Brain (organoid and tissue), 16 donors: ENCODE measurements at places on chromosomes 4 and X. TPM values are rescaled to one million over a fixed set of nuclear protein-coding genes. Genes with fewer than 3 reads are reported as not detected.

TRIM61 gene
- polyA plus RNA-seq = not detected

PCSK1N gene
- 267 TPM for polyA plus RNA-seq

CYBB gene
- 2.3 TPM for polyA plus RNA-seq

MBNL3 gene
- polyA plus RNA-seq = 17.2 TPM

CCDC110 gene
- polyA plus RNA-seq = 0.27 TPM

SOWAHD gene
- 0.20 TPM for polyA plus RNA-seq

ITIH6 gene
- polyA plus RNA-seq = not detected

WAS gene
- 2.9 TPM for polyA plus RNA-seq

- peak; percentile 20 for DNase-seq
These were observed 444.7 kb downstream of the IQCM start for GRCh38 chr4:149370785-149371420.

DNA sequence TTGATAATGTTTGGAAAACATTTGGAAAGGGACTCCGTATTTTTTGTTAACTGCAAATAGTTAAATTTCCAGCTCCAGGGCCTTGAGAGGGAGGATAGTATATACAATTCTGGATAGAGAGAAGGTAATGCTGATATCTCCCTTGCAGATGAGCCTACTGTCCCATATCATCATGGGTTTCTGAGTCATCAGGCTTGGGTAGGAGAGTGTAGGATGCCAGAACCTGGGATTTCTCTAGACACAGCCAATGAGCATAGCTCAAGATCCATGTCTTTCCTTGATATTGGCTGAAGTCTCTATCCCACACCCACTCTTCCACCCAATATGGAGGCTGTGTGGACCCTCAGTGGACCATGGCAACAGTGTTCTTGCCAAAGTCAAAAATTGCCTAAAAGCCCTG, 7.8 kb downstream of the FRMPD3 start:
- DNase-seq = no peak

DNA sequence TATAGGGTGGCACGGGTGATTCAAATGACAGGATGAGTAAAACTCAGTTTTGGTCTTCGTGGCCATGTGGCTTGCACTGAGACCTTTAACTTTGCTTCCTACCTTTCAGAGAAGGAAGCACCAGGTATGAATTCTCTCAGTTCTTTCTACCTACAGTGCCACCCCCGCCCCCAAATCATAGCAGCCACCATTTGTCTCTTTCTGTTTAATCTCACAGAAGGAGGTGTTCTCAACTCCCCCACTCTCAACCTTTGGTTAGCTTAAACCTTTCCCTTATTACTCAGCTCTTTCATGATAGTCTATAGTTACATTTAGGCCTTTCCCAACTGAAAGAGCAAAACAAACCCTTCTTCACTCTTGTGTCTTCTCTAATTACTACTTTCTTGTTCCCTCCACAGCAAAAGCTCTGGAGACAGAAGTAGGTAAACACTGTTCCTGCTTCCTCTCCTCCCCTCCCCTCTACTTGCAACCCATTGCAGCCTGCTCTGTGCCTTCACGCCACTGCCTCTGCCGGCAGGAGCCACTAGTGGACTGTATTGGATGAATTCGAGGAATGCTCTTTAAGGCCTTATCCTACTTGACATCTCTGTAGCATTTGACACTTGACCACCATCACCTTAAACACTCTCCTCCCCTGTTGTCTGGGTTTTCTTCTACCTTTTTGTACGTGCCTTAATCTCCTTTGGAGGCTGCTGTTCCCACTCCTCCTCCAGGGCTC, 123.7 kb downstream of the AFF1 start:
- DNase-seq = no peak

DNA sequence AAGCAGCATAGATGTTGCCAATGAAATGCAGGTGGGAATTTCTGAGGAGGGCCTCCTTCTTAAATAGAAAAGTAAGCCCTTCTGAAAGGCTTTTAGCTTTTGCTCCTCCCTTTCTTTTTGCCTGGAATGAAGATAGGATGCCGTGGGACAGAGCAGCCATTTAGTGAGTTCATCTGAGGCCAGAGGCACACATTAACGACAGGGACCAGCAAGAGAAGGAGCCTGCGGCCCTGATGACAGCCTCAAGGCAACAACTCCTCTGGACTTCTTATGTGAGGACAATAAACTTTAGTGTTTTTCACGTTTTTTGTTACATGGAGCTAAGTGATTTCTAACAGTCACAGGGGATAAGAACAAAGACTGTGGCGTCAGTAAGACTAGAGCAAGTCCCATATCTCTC, 1.1 kb upstream of the BDH2 start:
- no peak for DNase-seq

DNA sequence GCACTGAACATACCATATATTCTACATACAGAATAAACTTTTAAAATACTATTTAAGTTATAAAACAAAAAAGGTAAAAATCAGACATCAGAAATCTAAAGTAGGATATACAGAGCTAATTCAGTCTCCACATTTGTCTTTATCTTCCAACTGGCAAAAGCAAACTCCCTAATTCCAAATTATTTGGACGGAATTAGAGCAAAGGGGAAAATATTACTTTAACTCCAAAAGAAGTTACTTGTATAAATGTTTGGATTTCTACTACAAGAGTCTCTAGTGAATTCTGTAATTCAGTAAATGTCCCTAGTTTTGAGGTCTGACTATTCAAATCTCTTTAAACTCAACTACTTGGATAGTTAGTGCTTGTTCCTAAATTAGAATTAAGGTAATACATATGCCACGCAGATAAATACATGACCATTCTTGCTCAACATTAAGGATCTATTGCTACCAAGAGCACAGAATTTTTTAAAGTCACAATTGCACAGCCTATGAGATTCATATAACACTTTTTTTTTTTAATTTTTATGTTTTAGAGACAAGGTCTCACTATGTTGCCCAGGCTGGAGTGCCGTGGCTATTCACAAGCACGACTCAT, 7.3 kb downstream of the ZNF280C start:
- DNase-seq = no peak

DNA sequence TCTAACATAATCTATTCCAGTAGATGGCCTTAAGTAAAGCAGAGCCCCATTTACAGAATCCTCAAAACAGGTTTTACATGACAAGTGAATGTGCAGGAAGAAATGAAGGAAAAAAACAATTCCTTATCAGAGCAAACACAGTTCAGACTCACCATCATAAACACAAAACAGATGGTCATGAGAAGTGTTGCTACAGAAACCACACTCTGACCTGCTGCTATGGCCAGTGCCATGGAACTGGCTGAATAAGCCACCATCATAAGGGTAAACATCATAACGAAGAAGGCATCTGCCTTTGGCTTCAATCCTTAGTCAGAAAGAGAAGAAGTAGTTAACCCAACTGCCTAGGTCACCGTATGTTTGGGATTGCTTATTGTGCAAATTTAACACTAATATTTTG, 61.1 kb downstream of the ABCG2 start:
- no peak for DNase-seq

GRCh38 chr4:18749391-18749790, 727.8 kb upstream of the LCORL start:
- no peak for DNase-seq

DNA sequence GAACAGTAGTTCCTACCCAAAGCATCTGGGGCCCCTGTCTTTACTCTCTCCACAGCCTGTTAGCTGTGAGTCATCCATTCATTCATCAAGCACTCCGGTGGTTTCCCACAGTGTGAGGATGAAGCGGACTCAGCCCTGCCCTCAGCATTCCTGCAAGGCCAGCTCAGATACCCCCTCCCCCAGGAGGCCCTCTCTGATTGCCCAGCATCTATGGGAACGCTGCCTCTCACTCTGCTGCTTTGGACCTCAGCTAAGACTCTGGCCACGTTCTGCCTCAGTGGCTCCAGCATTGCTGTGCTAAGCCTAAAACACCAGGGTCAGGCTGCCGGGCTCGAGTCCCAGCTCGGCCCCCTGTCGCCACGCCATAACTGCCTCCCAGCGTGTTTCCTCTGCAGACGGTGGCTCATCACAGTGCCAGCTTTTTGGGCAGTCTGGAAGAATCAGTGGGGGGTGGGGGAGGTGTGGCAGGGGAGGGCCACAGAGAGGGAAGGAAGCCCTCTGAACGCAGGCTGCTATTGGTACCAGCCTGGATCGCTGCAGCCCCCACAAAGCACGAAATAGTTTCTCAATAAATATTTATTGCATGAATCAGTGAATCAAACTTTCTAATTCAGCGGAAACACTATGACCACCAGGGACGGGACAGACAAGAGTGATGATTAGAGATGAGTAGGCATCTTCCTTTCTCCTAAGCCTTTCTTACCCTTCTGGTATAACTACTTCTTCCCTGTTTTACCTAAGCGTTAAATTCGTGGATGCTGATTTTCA, 74.4 kb downstream of the SORCS2 start:
- no peak for DNase-seq

DNA sequence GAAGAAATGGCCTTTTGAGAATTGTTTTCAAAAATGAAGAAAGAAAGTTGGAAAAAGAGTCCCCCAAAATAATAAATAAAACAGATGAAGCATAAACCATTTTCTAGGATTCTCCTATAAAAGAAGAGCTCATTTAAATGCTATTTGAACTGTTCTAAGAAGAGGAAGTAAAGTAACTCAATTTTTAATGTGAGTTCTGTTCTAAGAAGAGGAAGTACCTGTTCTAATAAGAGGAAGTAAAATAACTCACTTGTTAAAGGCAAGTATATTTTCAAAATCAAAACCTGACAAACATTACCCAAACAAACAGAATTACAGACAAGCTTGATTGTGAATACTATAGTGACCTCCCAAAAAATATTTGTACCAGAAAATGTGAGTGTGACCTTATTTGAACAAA, 1326.3 kb downstream of the C4orf33 start:
- no peak for DNase-seq

DNA sequence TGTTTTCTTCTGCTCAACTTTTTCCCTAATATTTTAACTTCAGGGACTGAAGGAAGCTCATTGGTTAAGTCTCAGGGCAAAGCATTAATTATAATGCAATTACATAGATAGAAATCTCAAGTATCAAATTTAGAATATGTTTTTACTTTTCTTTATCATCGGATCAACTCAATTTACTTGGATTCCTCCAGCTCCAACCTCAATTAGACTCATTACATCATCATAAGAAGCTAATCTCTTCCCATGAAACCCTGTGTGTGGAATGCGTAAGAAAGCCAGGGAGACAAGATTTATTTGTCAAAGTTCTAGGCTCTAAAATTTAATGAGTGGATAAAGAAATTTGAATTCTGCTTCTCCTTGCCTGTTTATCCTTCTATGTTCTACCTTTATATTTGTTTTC, 918.4 kb downstream of the ADGRL3 start:
- DNase-seq = no peak

- no peak for DNase-seq
These were observed 8.0 kb downstream of the CETN2 start for GRCh38 chrX:152822383-152823086.

GRCh38 chr4:1240721-1241465, 8.0 kb downstream of the CTBP1 start:
- DNase-seq = no peak

DNA sequence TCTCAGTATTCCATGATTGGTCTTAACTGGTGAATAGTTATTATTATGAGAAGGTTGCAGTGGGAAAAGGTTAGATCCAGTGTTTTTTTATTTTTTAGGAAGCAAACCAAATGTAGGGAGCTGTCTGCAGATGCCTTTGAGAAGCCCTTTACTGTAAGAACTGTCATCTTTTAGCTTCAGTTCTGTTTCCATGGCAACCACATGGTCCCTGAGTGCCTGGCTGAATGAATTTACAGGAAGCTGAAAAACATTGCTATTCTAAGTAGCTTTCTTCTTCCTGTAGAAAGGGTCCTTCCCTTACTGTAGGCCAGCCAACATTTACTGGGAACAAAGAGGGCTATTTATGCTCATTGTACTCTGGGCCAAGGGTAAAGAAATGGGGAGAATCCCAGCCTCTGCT, 103.3 kb downstream of the DCLK2 start:
- DNase-seq = peak; percentile 97
